NCI-H187 treated with DMSO at 0.1 percent for 48 hours (cell line): ENCODE measurements at places on chromosomes 6 and 20.

DNA sequence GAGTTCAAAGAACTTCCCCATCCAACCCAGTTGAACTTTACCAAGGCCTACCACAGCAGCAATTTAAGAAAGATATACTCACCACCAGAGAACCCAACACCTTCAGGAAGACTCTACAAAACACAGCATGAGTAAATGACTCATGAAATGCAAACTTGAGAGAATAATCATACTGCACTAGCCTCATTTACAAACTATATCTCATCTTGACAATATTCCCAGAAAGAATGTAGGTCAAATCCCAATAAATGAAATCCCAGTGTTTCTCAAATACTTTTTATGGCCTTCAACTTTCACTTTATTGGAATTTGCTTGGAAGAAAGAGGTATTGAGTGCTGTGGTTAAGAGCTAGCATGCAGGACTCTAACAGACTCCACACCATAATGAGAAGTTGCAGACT, 60.0 kb downstream of the FYN start:
- no peak for DNase-seq

GRCh38 chr6:14763139-14763538, 482.7 kb upstream of the JARID2 start:
- no peak for DNase-seq

DNA sequence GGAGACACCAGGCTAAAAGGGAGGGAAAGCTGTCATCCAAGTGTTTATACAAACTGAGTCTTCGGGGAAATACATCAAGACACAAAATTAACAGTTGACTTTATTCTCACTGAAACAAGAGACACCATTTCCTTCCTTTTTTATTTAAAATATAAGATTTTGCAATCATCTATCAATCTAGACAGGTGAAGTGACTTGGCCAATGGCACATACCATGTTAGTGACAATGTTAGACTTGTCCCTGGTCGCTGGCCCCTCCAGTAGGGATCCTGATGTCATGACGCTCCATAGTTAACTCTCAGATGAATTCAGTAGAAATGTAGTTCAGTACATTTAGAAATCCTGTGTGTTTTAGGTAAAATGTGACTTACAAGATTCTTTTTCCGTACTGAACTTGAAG, 2.9 kb downstream of the SASH1 start:
- DNase-seq, result no peak

DNA sequence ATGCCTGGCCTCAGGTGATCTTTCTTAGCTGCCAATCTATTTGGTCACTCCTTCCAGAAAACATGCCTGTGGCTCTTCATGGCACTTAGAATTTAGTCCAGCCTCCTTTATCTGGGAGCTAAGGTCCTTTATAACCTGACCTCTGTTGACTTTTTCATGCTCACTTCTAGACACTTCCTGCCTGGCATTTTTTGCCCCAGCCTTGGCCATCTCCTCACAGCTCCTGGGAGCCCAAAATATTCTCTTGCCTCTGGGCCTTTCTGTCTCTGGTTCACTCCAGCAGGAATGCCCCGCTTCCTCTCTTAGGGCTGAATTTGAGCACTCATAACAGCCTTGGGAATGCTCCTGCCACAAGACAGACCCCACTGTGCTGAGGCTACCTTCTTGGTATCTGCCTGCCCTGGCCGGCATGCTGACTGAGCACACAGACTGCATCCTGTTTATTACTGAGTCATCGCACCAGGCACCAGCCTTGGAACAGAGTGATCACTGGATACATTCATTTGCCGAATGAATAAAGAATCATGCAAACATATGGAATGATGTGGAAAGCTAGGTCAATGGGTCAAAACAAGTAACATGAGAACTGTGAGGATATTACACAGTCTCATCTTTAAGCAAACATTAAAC, 5.8 kb upstream of the EEF1E1 start:
- DNase-seq, result no peak
